ENCODE measurements at places on chromosomes 5 and 9.

DNA sequence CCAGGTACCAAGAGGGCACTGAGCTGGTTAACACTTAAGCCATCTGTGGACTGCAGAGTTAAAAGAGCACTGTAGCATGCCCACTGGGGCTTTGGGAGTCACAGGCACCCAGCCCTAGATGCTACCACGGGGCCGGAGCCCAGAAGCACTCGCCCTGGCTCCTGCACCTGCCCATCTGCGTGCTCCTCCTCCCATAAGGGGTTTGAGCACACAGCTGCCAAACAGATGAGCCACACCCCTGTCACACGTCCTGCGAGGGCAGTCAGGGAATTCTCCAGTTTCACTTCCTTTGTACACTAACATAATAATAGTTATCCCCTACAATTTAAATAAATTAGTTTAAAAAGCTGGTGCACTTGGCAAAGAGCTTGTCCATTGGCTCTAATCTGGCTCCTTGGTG, 4.5 kb upstream of the PCA3 start:
- no peak for DNase-seq

GRCh38 chr5:61924251-61924650, 381.8 kb upstream of the KIF2A start:
- DNase-seq, result no peak

DNA sequence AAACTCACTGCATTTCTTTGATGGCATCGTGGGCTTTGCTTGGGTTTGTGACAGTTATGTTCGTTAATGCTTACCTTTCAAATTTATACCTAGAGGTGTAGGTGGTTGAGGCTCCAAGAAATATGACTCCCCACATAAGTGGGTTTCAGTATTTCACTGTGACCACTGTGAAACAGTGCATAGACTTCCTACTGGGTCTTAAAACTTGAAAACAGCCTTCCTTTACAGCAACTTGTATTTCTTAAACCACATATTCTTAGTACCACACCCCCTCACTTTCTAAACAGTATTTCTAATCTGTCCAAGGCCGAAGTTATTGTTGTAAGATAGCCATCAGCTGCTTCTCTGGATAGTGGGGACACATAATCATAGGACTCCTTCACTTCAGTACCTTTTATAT, 48.3 kb downstream of the TMEFF1 start:
- DNase-seq, result no peak

DNA sequence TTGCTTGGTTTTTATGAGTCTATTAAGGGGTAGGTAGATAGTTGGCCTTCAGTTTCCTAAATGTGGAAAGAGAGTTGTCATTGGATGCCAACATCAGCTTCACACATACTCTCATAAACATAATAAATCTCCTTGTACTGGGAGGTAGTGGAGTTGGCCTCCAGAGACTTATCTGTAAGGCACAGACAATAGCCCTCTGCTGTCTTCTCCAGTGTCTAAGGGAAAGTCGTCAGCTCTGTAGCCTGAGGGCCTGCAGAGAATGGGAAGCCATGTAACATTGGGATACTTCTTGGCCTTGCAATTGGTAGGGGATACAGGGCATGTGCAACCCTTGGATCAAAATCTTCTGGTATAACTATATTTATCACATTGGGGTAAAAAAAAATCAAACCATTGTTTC, 331.9 kb upstream of the KLF9 start:
- DNase-seq, result no peak

DNA sequence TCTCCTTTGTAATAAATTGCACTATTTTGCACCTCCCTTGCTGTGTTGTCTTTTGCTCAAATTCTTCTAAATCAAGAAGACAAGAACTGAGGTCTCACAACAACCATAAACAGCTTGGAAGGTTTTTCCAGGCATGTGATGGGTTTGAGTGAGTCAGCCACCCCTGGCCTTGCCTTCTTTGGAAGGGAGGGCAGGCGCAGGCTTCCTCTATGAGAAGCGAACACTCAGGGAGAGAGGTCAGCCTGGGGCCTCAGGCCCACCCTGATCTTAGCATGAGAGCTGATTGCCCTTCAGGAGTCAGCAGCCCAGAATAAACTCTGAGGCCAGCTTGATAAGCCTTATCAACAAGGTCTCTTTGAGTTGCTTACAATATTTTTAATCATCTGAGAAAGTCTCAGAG, 31.6 kb downstream of the S1PR3 start:
- no peak for DNase-seq

DNA sequence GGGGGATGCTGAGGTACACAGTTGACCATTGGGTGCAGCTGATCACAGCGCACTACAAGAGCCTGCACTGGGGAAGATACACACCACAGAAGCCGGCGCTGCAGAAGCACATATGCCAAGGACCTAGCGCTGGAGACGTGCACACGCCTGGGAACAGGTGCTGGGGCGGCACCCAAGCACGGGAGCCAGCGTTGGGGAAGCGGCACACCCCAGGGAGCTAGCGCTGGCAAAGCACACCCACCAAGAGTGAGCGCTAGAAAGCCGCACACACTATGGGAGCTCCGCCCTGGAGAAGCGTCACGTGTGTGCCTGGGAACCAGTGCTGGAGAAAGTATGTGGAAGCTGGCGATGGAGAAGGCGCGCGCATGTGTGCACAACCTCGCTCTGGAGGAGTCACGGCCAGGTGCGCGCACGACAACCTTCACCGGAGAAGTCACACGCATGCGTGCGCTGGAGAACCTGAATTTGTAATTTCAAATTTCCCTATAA, 4.5 kb downstream of the FANCC start:
- no peak for DNase-seq
